ENCODE measurements at places on chromosomes 2 and 18.

DNA sequence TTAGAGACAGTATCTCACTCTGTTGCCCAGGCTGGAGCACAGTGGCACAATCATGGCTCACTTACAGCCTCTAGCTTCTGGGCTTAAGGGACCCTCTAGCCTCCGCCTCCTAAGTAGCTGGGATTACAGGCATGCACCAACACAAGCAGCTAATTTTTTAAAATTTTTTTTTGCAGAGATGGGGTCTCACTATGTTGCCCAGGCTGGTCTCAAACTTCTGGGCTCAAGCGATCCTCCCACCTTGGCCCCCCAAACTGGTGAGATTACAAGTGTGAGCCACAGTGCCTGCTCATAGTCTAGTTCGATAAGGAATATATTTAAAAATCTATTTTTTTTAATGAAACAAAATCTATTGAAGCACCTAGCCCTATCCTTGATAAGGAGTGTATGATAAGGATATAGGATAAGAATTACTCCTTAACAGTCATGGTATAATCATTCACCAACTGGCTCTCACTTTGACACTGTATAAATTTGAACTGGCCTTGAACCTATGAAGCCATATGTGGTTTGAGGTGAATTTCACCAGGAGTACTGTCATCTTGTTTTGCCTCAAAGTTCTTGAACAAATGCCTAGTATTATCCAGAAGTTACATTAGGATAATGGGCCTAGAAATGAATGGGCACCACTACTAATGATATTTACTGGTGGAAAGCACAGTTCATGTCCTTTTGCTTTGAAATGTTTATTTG lies 71.1 kb downstream of the EXOC6B start:
- no peak for DNase-seq

GRCh38 chr2:67649331-67650261 lies 252.5 kb downstream of the ETAA1 start:
- no peak for DNase-seq

GRCh38 chr2:220396287-220396686 lies 768.9 kb downstream of the SLC4A3 start:
- DNase-seq, result no peak

DNA sequence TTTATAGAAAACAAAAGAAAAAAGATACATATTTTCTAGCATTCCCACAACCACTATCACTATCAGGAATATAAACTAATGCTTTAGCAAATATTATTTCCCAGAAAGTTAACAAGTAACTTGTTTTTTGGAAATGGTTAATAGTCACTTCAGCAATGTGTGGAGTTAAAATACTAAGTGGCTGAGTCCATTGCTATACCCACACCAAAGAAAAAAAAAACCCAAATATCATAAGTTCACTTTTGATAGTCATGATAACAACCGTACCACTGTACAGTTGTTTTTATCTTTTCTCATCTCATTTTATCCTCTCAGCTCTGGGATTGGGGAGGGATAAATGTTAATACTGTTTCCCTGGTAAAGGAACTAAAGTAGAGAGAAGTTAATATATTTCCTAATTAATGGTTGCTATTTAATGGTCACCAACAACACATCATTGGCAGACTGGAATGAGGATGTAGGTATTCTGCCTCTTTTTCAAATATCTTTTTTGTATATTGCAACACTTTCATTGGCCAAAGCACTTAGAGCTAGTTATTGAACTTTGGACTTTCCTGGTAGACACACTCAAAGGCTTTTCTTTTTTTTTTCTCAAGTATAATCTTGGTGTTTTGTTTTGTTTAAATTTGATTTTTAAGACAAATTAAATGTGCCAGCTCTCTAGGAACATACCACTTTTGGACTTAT lies 18.4 kb upstream of the KANSL1L start:
- DNase-seq, result no peak

DNA sequence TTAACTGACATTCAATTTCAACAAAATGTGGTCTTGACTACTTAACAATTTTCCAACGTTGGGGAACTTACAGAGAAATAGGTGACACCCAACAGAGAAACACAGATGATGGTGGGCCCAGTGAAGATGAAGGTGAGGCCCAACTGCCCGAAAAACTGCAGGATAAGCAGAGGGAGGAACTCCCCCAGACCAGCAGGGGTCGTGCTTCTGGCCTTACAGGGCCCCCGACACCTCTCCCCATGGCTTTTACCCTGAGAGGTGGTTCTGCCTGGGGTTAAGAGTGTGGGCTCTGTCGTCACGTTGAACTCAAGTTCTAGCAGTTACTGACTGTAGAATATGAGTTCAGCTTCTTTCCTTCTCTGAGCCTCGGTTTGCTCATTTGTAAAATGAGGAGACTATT lies 119.5 kb upstream of the SMIM21 start:
- no peak for DNase-seq

- DNase-seq, result no peak
Measured at GRCh38 chr18:23894661-23895175, 119.8 kb upstream of the TTC39C start.

DNA sequence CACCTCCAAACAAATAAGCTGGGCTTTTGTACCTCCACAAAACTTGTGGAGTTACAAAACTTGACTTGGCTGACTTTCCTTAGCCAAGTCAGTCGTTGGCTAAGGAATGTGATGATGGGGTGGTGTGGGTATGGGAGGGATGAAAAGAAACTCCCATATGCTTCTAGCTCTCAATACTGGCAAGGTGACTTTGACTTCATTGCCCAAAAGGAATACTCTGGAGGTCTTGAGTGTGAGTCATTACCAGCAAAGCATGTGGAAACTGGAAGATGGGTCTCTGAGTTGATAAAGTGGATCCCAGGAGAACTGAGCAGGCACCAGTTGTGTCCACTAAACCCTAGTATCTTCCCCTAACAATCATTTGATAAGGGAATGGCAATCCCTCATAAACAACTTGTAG lies 226.7 kb downstream of the GULP1 start:
- no peak for DNase-seq

GRCh38 chr2:221304916-221305315 lies 267.2 kb downstream of the EPHA4 start:
- DNase-seq, result no peak

GRCh38 chr2:116692988-116693387 lies 1121.5 kb upstream of the DDX18 start:
- no peak for DNase-seq

- DNase-seq, result no peak
Measured at GRCh38 chr2:230671117-230671516, 41.5 kb upstream of the CAB39 start.

- DNase-seq, result no peak
Measured at GRCh38 chr18:37124516-37124915, 295.6 kb downstream of the KIAA1328 start.

- DNase-seq, result no peak
Measured at GRCh38 chr2:197993363-197993762, 189.0 kb downstream of the PLCL1 start.

- DNase-seq, result no peak
Measured at GRCh38 chr2:213065583-213066442, 85.6 kb downstream of the IKZF2 start.

- no peak for DNase-seq
Measured at GRCh38 chr18:14961991-14962390, 214.0 kb downstream of the ANKRD30B start.

- DNase-seq, result no peak
Measured at GRCh38 chr2:97812931-97813330, 99.6 kb downstream of the ZAP70 start.

DNA sequence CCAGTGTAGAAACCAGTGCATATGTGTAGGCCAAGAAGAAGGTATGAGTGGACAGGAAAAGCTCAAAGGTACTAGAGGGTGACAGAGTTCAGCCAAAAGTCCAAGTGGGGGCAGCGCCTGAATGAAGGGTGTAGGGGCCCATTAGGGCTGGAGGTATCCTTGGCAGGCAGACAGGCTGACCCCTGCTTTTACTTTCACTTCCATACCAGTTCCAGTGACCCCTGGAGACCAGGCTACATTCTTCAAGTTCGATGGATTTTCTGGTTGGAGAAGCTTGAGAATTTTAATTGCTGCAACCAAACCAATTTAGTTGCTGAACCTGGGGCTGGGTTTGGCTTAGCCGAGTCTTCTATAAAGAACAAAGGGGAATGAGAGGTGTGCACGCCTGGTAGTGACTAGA lies 42.3 kb upstream of the MRPL33 start:
- DNase-seq, result no peak

DNA sequence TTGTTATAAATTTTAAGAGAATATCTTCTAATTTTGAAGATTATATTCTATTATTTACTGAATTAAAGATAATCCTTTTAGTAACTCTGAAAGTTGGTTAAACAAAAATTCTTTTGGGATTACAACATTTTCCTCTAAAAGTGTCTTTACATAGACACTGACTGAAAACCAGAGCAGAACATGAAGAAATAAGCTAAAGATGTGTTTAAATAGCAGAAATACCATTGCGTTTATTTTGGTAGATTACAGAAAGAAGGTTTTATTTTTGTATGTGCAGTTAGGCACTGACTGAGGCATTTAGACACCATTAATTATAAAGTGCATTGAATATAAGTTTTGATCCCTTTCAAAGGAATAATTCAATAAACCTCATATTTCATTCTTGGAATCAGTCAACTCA lies 13.5 kb upstream of the NPC1 start:
- no peak for DNase-seq

GRCh38 chr2:8571792-8572499 lies 109.9 kb upstream of the ID2 start:
- no peak for DNase-seq

DNA sequence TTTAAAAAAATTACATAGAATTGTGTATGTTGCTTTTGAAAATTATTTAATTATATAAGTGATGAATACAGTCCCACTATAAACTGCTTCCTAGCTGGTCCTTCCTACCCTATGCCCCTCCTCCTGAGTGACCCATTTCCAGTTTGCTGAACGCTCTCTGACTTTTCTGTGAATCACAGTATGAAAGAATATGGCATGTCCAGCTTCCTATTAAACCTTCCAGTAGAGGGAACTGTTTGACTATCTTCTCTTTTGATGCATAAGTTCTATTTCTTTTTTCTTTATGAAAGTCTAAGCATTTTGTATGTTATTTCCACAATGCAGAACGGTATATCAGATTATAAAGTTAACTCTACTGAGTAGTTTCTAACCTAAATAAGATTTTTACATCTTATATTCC lies 41.3 kb downstream of the PSMG2 start:
- no peak for DNase-seq

DNA sequence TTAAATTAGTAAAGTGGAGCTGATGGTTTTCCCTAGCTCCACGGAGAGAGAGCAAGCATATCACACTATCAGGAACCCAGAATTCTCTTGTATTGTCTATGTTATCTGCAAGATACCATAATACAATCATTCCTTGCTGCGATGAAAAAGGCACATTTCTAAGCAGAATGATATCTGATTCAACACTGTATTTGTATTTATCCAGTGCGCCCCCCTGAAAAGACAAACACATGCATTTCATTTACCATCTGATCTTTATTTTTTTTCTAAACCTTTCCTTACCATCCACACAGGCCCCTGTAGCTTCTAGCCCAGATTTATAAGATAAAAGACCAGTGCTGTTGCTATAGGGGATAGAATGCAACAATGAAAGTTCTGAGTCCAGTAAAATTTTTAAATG lies 420.6 kb downstream of the TDRD15 start:
- no peak for DNase-seq

DNA sequence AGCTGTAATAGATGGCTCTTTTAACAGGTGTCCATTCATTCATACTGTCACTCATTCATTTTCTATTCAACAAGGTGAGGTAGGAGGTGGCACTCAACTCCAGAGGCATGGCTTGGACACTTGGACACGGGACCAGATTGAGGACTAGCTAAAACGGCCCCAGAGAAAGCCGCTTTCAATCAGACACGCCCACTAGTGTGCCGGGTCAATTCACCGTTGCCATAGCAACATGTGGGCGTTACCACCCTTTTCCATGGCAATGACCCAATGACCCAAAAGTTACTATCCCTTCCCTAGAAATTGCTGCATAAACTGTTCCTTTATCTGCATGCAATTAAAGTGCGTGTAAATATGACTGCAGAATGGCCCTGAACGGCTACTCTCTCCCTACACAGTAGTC lies 49.2 kb upstream of the LGALSL start:
- no peak for DNase-seq

DNA sequence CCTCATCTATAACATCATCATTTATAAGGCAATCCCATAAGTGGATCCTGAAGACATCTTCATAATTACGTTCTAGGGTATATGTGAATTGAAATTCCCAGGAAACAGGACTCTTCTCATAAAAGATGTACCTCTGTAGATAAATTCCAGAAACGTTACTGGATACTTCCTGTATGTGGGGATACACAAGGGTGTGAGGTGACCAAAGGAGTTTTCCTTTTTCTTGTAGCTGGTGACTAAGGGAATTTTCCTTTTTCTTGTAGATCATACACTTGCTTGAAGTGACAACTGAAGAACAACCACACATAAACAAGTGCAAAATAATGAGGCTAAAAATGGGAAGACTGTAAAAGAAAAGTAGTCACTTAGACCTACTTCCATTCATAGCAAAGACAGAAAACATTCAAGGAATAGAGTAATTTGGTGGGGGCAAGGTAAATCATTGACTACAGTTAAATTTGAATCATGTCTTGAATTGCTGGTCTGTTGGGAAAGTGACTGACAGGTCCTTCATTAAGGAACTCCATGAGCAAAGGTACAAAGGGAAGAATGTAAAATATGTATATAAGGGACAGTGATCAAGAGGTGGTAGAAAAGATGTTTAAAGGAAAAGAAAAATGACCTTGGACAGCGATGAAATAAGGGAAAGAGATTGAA lies 53.2 kb upstream of the UBE2E3 start:
- no peak for DNase-seq

- no peak for DNase-seq
Measured at GRCh38 chr2:46161315-46161714, 135.9 kb upstream of the EPAS1 start.

DNA sequence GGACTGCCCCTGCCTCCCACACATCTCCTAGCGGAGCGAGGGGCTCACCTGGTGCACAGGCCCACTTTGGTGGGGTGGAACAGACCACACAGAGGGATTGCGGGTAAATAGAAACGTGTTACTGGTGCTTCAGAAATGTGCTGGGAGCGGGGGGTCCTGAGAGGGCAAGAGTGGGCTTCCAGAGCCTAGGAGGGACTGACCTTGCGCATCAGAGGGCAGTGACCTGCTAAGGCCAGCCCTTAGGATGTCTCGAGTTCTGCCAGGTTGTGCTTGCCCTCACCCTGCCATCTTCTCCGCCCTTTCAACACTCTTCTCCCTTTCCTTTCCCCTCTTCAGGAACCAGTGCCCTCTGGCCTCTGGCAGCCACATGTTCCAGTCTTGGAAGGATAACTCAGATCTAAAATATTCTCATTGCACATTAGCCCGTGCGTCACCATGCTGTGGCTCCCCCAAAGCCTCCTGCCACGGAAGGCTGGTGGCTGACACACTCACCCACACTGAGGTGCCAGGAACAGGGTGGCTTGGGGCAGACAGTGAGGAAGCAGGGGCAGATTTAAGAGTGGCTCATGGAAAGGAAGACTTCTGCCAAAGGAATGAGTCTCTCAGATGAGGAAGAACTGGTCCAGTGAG lies 89.6 kb downstream of the MCFD2 start:
- no peak for DNase-seq

- DNase-seq, result no peak
Measured at GRCh38 chr18:8116341-8117005, 492.8 kb upstream of the RAB12 start.

- DNase-seq, result no peak
Measured at GRCh38 chr2:39176997-39177396, 56.1 kb upstream of the SOS1 start.

GRCh38 chr2:167752734-167753133 lies 494.7 kb downstream of the STK39 start:
- DNase-seq, result no peak

GRCh38 chr18:61569176-61569892 lies 236.1 kb downstream of the CDH20 start:
- no peak for DNase-seq

Measured in activated CD4-positive, alpha-beta T cell treated with anti-CD3 and anti-CD28 coated beads for 1 hour (primary cell).